ENCODE measurements at places on chromosomes 5 and 9.

DNA sequence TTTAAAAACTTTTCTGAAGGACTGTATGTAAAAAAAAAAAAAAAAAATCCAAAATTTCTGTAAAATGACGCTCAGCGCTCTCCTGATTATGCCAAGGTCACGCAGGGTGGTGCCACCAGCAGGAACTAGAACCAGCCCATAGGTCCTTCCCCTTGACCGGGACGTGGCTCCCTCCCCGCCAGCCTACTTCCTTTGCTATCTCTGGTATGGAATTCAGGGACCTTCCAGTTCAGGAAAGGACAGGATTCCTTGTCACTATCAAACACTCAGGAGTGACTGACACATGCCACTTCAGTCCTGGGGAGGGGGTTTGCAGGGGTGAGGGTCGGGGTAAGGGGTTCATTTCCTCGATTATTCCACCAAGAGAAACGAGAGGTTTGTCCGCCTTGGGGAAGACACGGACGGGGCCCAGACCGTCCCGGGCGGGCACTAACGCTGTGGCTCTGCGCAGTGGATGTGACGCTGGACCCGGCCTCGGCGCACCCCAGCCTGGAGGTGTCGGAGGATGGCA is 18.8 kb downstream of the BTNL9 start:
- DNase-seq = no peak

DNA sequence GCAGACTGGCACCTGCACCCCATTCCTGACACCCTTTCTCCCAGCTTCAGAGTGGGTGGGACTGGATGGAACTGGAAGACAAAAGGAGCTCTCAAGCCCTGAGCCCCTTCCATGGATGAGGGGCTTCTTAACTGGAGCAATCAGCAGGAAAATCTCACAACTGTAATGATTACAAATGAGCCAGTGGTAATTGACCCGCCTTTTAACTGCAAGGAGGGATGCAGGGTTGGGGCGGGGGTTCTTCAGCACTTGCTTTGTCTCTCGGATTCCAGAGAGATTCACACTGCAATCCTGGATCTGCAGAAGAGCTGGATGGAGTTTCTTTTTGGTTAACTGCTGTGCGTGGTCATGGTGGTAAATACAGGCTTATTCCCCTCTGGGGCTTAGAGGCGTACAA is 160.1 kb upstream of the SHB start:
- DNase-seq = no peak

GRCh38 chr5:92064993-92065392 is 681.9 kb upstream of the ARRDC3 start:
- no peak for DNase-seq

DNA sequence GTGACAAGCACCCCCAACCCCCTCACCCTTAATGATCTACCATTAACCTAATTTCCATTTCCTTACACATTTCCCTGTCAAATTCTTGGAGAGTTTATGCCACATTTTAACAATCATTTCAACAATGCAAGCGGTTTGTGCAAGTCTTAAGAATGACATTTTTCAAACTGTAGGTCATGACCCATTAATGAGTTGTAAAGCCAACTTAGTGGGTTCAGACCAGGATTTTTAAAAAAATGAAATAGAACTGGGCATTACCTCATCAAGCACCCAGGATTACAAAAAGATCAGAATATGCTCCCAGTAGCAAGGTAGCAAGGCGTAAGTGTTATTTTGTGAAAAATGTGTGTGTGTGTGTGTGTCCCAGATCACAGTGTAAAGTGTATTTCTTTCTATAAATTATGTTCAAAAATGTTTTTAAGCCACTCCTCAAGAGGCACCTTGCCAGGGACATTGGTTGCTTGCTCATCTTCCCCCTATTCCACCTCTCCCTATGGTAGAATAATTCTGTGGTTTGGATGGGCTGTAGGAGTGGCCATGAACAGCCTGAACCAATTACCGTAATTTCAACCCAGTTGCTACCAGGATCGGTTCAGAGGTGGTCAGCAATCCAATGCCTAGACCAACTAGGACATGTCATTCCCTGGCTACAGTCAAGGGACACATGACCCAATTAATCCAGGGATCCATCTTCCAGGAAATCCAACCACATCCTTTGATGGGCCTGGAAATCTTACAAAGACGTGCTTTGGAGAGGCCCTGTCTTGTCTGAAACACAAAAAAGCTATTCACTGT is 14.4 kb upstream of the TGFBR1 start:
- no peak for DNase-seq

GRCh38 chr9:128735373-128735772 is 11.4 kb upstream of the ZDHHC12 start:
- no peak for DNase-seq

GRCh38 chr9:85041466-85042137 is 372.1 kb downstream of the NTRK2 start:
- no peak for DNase-seq

GRCh38 chr5:149677731-149678130 is 52.4 kb upstream of the PPARGC1B start:
- no peak for DNase-seq

DNA sequence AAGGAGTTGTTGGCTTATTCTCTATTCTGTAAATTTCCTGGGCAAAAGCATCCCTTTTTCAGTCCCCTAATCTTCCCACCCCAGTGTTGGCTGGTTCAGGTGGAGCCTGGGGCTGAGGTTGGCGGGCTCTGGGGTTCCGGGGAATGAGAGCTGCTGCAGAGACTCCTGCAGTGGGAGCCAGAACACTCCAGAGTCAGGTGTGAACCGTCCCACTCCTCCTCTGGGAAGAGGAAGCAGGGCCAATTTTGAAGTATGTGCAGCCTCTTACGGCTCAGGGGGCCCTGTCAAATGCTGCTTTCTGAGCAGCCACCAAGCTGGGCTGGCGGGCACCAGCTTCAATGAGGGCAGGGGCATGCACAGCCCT is 42.8 kb downstream of the JADE2 start:
- DNase-seq = no peak

- DNase-seq = no peak
These were observed 18.0 kb upstream of the FABP6 start for GRCh38 chr5:160211352-160211751.

DNA sequence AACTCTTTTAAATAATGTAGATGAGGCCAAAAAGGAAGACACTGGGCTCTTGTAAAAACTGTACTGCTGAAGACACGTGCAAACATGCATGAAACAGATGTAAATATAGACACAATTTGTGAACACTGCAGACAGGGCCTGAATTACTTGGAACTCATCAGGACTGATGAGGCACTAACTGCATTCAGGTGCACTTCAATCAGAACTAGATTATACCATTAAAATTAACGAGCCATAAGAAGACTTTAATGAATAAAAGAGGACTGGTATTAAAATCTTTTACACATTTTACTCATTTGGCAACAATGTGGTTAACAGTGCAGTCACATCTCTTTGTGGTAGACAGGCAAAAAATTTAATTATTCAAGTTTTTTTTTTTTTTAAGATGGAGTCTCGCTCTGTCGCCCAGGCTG is 13.4 kb upstream of the ZCCHC9 start:
- DNase-seq = no peak

- no peak for DNase-seq
These were observed 598.5 kb downstream of the BNC2 start for GRCh38 chr9:16271967-16272366.

DNA sequence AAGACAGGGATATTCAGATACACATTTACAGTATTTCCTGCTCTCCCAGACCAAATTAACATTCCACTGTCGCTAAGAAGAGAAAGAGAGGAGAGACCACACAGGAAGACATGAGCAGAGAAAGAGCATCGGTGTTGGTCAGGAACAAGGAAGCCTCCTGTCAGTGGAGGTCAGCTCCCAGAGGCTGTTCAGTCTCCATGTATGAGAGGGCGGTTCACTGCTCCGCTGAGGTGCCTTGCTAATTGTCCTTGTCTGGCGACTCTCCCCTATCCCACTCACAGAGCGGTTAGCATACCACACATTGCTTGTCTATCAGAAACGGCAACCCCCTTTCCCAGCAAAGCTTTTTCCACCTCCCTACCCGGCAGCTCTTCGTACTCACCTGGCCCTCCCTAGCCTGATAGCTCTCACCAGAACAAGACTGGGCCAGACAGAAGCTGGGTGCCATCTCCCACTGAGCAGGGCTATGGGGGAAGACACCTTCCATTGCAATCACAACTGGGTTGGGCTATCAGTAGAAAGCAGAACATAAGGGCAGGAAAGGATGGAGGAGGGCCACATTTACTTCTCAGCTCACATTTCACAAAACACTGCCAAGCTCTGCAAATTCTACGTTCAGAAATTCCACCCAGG is 58.6 kb upstream of the LMNB1 start:
- no peak for DNase-seq

- no peak for DNase-seq
These were observed 39.3 kb downstream of the CAPSL start for GRCh38 chr5:35898952-35899660.

GRCh38 chr5:178522361-178522760 is 67.8 kb downstream of the COL23A1 start:
- DNase-seq = no peak

DNA sequence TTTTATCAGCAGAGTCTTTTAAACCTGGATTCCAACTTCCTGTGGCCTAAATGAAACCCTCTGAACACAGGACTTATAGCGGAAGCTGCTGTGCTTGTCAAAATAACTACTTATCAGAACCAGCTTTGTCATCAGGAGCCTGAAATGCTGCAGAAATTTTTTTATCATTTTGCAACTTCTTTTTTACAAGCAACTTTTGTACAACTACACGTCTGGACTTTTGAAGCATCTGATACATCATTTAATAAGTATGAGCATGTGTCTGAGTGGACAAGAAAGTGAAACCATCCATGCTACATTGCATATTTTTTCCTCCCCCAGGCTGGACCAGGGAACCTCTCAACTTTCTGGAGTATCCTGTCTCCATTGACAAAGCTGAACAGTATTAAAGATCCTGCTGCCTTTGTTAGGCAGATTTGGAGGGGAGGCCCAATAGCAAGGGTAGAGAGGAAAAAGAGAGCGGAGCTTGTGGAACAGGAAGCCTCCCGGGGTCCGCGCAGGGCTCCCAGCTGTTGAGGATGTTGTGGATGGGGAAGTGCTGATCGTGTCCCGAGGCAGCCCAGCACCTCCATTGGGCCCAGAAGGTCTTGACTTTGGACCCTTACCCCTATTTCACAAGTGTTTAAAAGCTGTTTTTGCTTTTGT is 196.6 kb downstream of the MSX2 start:
- DNase-seq = no peak

DNA sequence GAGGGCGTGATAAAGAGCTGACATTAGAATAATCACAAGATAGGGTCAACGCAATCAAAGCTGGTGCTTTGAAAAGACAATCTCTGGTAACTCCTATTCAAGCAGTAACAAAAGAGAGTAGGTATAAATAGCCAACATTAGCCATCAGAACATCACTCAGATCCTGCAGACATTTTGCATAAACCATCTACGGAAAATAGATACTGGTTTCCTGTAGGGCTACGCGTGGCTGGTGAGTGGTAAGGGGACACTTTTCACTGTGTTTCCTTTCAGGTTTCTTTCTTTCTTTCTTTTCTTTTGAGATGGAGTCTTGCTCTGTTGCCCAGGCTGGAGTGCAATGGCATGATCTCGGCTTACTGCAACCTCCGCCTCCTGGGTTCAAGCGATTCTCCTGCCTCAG is 22.3 kb downstream of the TTF1 start:
- DNase-seq = no peak

DNA sequence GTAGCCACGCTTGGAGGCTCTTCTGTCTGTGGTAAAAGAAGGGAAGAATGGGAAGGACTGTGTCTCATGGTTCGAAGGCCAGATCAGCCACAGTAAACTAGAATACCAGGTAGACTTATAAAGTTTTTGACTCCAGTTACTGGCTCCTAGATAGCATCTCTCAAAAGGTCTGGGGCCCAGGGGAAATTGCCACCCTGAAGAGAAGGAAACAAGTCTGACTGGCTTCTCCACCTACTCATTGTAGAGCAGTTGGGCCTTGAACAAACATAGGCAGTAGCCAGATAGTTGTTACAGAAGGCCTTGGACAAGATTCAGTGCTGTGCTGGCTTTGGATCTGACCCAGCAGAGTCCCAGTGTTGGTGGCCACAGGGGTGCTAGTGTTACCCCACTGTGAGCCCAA is 890.4 kb downstream of the EFNA5 start:
- DNase-seq = no peak

- DNase-seq = no peak
These were observed 25.6 kb upstream of the GTF3C5 start for GRCh38 chr9:133004999-133005760.

GRCh38 chr5:15715967-15716366 is 216.0 kb downstream of the FBXL7 start:
- DNase-seq = no peak

DNA sequence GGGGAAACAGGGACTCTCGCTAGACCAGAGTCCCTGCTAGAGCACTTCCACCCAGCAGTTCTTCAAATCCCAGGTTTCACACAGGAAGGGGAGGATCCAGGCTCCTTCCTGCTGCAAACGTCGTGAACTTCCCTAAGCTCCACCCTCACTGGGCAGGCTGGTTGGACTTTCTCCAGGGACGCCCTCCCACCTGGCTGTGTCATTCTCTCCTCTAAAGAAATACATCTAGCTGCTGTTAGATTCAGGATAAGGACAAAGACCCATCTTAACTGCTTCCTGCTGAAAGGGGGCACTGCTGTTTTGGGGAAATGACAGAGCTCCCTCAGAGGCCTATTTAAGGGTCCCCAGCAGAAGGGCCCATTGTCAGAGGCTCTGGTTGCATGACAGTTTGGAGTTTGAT is 230.7 kb downstream of the SEMA6A start:
- DNase-seq = no peak

- no peak for DNase-seq
These were observed 9.4 kb upstream of the CNOT6 start for GRCh38 chr5:180484813-180485212.

GRCh38 chr5:97476852-97477534 is 293.9 kb upstream of the RIOK2 start:
- DNase-seq = no peak

GRCh38 chr9:115596021-115596745 is 478.2 kb upstream of the TNC start:
- no peak for DNase-seq

DNA sequence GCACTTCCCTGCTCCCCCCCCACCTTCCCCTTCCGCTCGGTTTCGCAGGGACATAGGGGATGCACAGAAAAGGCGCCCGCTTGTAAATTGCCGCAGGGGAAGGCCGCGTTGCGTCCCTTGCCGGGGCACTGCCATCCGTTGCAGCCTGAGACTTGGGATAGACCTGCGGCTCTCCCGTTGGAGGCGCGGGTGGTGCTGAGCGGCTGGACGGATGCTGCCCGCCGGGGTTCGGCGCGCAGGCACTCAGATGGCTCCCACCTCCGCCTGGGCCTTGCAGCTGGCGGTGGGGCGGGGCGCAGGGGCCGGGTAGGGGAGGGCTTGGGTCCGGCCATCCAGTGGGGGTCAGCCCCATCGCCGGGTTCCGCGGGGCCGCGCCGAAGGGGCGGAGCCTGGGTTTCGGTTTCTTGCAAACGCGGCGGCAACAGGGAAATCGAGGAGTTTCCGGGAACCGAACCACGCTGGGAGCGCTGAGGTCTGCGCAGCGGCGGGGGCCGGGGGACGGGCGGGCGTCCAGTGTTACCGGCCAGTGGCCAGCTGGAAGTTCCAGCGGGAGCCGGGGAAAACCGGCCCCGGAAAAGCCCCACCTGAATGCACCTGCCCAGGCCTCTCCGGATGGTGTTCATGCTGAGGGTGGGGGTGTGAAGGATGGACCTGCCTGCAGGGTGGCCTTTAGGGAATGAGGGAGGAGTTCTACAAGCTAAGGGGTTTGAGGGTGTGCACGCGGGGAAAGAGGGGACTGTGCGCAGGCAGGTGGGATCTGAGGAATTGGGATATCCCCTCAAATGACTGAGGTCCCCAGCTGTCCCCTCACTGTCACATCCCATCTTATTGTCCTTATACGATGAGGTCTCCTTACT is 6.3 kb upstream of the IRF1 start:
- DNase-seq = peak; percentile 81
